ENCODE measurements at places on chromosomes 4 and X.

GRCh38 chr4:141853091-141853764, 216.8 kb downstream of the IL15 start:
- DNase-seq: no peak

DNA sequence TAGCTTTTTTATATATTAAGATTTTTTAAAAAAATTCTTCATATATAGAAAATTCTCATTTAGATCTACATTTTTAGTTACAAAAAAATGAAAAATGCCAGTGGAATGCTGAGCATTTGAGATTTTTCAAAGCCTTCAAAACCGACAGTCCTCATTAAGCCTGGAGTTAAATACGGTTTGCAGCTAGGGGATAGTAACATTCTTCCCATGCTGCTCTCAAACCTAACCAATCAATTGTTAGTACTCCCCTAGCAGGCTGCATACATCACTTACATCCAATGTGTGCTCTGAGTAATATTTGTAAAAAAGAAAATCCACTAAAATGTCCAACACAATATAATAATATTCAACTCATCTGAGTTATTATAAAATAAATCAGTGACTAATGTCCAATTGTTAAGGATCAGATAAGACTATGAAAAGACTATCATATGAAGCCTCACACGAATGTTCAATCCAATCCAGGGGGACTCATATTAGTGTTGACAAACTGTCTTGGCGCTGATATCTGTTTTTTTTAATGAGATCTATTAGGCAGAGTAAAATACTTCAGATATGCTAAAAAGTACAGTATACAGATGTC, 227.6 kb upstream of the MAB21L2 start:
- DNase-seq: no peak

- DNase-seq: no peak
Observed at GRCh38 chrX:102138064-102138463, 4.2 kb downstream of the TCEAL6 start.

DNA sequence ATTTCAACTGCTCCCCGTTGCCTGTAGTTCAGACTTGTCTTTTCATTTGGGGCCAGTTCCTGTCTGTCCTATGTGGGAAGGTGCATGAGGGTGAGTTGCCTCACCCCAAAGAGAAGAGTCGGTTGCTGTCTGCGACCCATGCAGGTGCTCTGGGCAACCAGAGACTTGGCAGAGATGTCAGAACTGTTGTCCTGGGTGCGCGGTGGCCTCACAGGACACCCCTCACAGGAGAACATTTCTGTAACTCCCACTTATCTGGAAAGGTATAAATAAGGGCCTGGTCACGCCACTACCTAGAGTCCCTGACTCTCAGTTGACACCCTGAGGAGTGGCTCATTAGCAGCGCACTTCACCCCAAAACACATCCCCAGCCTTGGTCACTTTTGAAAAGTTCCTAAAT, 9.7 kb upstream of the NAT8L start:
- no peak for DNase-seq

GRCh38 chr4:79300280-79300679, 25.6 kb downstream of the NAA11 start:
- DNase-seq: no peak

GRCh38 chr4:123593655-123594054, 197.1 kb downstream of the SPRY1 start:
- DNase-seq: no peak

DNA sequence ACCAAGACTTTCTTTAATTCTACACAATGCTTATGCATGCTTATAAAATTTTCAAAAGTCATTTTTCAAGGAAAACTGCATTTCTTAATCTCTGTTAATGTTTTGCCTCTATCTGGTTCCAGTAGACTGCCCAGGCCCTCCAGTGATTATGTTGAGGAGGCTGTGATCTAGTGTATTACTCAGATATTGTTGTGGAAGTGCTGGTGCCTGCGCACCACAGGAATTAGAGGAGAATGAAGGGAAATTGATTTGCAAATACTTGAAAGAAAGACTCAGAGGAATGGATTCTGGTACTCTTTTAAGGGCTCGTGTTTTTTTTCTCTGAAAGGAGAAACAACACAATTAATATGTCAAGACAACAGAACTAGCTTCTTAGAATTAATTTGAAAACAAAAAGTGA, 1015.1 kb downstream of the RPA4 start:
- DNase-seq: no peak

- DNase-seq: no peak
Observed at GRCh38 chr4:14749910-14750309, 252.4 kb upstream of the CPEB2 start.

- DNase-seq: no peak
Observed at GRCh38 chr4:145679520-145679919, 426 bp upstream of the C4orf51 start.

GRCh38 chr4:110610940-110611831, 11.7 kb downstream of the PITX2 start:
- no peak for DNase-seq

- DNase-seq: no peak
Observed at GRCh38 chr4:1057403-1057745, 45.9 kb downstream of the FGFRL1 start.

DNA sequence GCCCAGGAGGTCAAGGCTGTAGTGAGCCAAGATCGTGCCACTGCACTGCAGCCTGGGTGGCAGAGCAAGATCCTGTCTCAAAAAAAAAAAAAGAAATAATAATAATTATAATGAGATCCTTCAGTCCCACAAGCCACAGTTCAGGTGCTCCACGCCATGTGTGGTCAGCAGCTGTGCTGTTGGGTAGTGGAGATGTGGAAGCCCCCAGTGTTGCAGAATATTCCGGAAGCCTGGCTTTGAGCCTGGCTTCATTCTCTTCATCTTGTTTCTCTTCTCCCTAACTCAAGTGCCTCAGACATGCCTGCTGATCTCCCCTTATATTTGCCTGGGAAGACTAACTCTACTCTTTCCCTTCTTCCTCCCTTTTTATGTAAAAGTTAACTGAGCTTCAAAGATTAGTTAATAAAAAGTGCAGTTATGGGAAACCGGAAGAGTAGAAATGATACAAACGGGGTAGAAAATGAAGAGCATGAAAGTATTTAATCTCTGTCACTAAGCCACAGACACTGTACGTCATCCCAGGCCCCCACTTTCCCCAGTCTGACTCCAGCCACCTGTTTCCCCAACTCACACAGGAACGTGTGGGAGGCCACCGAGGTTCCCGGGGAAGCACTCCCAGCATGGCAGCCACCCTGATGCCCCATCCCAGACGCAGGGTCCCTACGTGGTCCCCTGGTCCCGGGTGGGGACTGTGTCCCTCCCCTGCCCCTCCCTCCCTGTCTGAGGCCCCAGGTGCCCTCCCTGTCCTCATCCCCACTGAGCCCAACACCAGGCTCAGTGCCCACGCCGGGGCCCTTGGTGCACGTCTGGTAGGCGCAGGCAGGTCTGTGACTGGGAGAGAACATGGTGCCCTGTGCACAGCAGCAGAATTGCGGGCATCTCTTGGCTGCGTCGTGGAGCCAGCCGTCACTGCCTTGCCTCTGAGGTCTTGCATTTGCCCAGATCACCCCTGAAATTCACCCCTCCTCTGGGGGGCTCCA, 24.0 kb downstream of the PCGF3 start:
- no peak for DNase-seq

DNA sequence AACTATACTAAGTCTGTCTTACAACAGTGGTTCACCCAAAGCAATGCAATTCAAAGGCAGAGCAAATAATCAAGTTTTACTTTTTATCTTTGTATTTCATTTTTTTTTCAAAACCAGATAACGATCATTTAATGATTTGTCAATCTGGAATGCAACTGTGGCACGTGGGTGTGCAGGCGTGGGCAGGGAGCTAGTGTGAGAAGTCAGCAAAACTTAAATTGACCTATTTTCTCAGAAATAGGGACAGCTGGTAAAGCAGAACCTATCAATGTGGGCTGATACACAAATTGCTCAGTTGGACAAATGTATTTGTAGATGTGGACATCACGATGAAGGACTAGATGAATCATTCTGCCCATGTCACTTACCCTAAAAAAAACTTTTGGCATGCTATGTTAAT, 105.6 kb downstream of the CBLL2 start:
- DNase-seq: no peak

DNA sequence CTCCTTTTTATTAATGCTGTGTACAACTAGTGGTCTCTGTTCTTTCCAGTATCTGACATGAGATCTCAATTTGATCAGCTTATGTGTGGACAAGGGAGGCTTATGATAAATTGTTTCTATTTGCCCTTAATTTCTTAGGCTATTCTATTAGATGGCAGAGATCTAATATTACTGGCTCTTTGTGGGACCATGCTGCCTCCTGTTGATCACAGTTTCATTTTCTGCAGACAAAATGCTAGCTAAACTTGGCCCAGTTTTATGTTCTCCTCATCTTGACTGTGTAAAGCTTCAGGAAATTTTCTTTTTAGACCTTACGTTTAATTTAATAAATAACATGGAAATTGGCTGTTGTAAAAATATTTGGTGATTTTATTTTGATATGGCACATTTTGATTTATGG, 627.1 kb upstream of the AADAT start:
- DNase-seq: no peak

- DNase-seq: no peak
Observed at GRCh38 chr4:26141911-26142638, 178.7 kb upstream of the RBPJ start.

DNA sequence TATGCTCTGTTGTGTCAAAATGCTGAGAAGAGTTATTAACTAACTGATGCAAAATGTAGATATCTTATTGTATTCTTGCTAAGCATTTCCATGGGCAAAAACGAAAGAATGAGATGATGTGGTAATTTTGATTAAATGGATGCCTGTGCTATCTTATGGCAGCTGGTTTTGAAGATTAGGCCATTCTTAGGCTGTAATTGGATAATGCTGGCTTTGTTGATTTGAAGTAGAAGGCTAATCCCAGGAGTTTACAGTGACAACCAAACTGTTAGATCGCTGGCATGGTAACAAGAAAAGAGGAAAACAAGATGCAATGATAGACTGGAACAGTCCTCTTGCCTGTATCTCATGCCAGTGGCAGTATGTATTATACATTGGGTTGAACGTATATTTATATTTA, 74.1 kb upstream of the WDR44 start:
- no peak for DNase-seq

DNA sequence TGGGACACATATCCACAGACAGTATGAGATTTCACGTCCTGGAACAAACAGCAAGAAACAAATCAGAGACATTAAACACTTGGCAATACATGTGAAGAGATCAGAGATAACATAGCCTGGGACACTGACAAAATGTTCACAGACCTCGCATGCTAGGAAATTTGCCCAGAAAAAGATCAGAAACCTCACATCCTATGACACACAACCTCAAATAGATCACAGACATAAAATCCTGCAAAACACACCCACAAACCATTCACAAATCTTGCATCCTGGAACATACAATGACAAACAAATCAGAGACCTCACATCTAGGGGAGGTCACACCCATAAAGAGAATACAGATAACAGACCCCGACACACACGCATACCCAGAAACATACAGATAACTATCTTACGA, 18.0 kb downstream of the SUV39H1 start:
- DNase-seq: no peak

DNA sequence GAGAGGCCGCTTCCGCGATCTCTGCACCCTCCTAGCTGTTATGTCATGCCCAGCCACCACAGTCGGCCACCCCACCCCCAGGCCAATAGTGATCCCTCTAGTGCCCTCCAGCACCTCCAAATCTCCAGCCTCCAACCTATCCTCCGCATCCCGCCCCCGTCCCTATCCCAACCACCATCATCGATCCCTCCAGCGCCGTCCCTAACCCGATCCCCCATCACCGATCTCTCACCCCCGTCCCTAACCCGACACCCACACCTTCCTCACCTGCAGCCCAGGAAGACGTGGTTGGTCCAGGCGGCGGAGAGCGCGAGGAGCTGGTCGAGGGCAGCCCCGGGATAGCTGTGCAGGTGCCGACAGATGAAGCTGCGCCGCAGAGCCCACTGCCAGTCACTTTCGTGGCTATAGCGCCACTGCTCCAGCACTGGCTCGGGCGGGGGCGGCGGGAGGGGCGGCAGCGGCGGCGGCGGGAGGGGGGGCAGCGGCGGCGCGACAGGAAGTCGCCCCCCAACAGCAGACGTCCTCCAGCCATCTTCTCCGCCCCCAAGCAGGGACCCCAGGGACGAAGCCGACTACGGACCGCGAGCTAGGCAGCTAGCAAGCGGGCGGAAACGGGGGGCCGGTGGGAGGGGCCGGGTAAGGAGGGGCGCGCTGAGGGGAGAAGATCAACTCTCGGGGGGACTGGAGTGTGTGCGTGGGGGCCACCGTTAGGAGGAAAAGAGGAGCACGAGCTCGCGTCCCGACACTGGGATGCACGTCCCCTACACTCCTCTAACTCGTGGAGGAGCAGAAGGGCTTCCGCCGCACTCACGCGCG, 552 bp downstream of the NKRF start:
- DNase-seq: peak; percentile 18

- no peak for DNase-seq
Observed at GRCh38 chr4:138869165-138869564, 146.4 kb upstream of the NOCT start.

DNA sequence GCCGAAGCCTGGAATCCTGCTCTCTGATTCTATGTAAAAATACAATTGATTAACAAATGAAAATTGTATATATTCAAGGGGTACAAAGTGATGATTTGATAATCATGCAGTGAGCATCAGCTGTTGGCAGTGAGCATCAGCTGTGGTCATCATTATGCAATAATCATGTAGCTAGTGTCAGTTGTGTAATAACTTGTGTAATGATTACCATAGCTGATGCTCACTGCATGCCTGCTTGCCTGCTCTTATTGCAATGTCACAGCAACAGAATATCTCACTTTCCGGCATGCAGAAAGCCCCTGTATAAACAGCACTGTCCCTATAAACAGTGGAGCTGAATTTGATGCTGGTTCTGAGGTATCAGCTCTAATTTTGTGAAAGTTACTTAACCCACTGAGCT, 46.8 kb downstream of the SULT1B1 start:
- DNase-seq: no peak

GRCh38 chr4:152996672-152997071, 60.5 kb downstream of the FHDC1 start:
- no peak for DNase-seq

GRCh38 chr4:74223801-74224200, 65.9 kb downstream of the MTHFD2L start:
- no peak for DNase-seq

DNA sequence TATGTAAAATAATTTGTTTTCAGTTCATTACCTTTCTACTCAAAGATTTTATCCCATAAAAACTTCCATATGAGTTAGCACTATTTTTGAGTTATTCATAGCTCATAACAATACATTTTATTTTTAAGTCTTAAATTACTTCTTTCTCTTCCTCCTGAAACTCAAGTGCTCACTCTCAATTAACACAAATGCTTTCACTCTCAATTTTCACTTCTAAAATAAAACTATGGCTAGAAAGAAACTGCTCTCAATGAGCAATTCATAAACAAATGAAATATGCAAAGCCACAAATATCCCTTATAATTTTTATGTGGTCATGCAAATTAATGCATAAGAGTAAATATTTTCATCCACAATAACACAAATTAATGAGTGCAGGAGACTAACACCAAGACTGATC, 38.8 kb downstream of the MAML3 start:
- no peak for DNase-seq

GRCh38 chrX:51955200-51955599, 61.8 kb downstream of the MAGED1 start:
- no peak for DNase-seq
